ENCODE measurements at places on chromosomes 6 and 20.

- DNase-seq = no peak
Measured at GRCh38 chr20:35826397-35826998, 54.7 kb downstream of the PHF20 start.

DNA sequence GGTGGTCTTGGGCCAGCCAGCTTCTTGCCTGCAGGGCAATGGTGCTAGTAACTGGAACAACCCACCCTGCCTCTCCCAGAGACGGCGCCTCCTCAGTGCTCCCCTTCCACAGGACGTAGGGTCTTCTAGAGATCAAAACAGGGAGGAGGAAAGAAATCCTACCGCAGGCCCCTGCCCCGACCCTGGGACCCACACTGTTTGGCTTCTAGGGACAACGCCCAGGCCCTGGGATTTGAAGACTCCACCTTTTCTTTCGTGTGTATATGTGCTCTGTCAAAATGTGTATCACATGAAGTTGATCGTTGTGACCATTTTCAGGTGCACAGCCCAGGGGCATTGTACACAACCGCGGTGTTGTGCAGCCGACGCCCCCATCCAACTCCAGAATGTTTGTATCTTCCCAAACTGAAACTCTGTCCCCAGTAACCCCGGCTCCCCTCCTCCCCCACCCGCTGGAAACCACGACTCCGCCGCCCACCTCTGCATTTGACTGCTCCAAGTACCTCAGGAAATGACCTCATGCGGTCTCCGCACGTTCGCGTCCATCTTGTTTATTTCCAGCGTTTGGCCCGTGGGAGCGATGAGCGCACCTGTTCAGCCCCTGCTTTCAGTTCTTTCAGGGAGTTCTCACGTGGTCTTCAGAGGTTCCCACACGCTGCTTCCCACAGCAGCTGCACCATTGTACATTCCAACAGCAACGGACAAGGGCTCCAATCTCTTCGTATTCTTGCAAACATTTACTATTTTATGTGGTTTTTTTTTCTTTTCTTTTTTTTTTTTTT, 3.4 kb upstream of the BHLHE23 start:
- no peak for DNase-seq

GRCh38 chr20:16902662-16903061, 154.5 kb downstream of the OTOR start:
- no peak for DNase-seq

- DNase-seq = no peak
Measured at GRCh38 chr6:150588888-150589499, 10.7 kb upstream of the PLEKHG1 start.

DNA sequence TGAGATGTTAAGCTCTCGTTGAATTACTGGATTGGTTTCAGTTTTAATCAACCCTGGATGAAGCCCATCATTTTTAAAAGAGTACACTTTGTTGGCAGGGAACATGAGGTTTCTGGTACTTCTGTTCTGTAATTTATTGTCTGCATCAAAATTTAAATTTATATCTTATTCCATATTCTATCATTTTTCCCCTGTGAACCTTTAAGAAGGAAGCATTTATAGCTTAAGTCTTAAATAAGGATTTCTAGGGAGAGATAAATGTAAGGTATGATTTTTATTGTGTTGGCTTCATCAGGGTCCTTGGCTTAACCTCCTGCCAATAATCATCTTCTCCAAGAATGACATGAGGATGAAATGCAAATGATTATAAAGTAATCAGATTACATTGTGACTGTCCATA, 40.6 kb downstream of the MLIP start:
- DNase-seq = no peak

GRCh38 chr20:22404419-22405170, 179.8 kb downstream of the FOXA2 start:
- DNase-seq = no peak

DNA sequence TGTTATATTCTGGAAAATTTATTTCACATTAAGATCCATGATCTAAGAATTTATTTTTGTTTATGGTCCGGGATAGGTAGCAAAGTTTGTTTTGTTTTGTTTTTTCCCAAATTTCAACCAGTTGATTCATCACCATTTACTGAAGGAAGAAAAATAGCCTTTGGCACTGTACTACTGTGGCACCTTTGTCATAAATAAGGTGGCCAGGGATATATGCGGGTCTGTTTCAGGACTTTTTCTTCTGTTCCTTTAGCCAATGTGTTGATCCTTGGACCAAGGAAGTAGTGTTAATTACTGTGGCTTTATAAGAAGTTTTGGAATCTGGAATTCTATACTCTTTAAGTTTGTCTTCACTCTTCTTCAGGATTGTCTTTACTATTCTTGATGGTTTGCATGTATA, 171.7 kb downstream of the FAXC start:
- DNase-seq = no peak

GRCh38 chr20:58306421-58307261, 2.9 kb upstream of the RAB22A start:
- no peak for DNase-seq

- DNase-seq = no peak
Measured at GRCh38 chr20:20487811-20488210, 119.9 kb downstream of the INSM1 start.

- no peak for DNase-seq
Measured at GRCh38 chr6:79750806-79751205, 119.7 kb downstream of the SH3BGRL2 start.

DNA sequence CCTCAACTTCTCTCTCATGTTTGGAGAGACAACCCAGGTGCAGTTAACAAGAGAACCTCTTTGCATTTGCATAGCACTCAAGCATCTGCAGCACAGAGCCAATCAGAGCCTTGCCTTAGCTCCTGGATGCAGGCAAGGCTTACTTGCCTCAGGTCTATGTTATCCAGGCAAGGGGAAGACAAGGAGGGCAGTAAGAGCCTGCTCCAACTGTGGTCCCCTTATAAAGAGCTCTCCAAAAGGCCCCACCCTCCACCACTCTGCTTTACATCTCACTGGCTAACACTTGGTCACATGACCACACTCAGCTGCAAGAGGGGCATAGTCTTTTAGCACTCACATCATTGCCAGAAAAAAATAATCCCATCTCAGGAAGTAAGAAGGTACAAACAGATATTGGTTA, 540.0 kb downstream of the PTPRT start:
- no peak for DNase-seq

GRCh38 chr20:44970243-44970757, 4.0 kb downstream of the STK4 start:
- no peak for DNase-seq

- no peak for DNase-seq
Measured at GRCh38 chr6:150490586-150490985, 109.1 kb upstream of the PLEKHG1 start.

- DNase-seq = no peak
Measured at GRCh38 chr6:107756660-107757355, 67.3 kb downstream of the SCML4 start.
